Substantia nigra (tissue), 51 donors: ENCODE measurements at places on chromosomes 3 and 15.

DNA sequence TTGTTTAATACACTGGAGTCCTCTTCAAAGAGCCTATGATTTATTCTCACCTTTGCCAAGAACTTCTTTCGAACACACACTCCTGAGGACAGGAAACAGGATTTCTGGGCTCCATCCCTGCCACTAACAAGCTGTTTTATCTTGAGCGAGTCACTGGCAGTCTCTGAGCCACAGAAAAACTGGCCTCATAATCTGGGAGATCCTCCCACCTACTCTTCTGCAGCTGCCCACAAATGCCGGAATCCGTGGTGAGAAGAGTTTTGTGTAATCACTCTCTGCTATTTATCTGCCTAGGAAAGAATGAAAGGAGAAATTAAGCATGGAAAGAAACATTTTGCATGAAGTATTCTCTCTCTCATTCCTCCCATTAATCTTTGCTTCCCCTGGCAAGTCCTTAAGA is 172.0 kb upstream of the TRIM42 start:
- DNase-seq, result no peak

DNA sequence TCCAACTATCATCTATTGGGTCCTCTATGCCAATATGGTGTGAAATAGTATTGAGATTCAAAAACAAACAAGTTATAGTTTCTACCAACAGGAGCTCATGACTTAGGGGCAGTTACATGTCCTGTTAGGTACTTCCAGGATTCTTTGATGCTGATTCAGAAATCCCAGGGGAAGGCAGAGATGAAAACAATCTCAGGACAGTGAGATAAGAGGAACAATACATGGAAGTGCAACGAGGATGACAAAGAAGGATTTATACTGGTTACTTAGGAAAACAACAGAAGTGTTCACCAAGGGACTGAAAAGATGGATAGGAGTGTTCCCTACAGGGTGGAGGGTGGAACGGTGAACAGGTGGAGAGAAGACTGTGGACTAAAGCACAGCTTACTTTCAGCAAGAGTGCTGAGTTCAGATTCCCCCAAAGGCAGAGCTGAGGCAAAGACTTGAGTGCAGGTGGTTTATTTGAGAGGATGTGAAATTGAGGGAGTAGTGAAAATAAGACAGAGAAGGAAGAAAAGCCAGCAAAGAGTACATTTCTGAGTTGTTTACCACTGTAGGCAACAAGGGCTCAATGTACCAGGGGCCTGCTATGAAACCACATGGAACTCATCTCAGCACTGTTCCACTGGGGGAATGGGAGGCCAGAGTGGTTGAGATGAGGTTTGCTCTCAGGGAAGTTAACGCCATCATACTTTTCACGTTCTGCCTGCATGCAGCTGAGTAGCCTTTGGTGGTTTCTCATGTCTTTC is 68.1 kb downstream of the TRIM69 start:
- DNase-seq, result no peak

- no peak for DNase-seq
Observed at GRCh38 chr15:100881573-100882336, 2.1 kb downstream of the ALDH1A3 start.

GRCh38 chr3:139634111-139634635 is 43.6 kb downstream of the NMNAT3 start:
- DNase-seq, result no peak

- no peak for DNase-seq
Observed at GRCh38 chr15:64263567-64263966, 92.4 kb downstream of the CSNK1G1 start.

DNA sequence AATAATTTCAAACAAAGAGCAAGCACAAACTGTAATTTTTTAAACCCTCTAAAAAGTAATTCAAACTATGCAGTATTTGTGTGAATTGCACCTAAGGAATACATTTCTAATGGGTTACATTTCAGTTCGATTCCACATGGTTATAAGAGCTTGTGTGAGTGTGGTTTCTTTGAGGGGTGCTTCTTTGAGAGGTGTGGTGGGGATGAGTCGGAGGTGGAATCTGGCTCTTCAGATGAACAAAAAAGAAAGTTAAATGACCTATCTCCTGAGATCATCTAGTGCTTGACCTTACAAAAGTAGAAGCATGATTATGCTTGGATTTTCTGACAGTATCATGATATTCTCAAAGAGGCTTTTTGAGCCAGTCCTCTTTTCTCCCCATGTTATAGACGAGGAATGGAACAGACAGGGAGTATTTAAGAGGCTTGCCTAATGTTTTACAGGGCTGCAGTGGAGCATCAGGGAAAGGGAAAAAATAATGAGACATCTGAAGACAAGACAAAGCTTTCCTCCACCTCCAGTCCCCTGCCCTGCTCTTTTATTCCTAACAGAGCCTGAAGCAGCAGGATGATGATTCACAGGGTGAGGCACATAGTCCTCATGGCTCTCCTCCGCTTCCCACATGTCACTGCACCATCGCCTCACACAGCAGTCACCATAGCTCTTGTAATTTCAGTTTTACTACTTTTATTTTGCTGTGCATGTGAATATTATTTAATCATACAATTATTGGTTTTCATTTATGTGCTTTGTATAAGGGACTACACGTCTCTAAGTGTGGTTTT is 82.0 kb downstream of the LYSMD4 start:
- DNase-seq, result no peak

- DNase-seq, result no peak
Observed at GRCh38 chr3:34394978-34395748, 596.7 kb downstream of the PDCD6IP start.

GRCh38 chr15:62087671-62088352 is 21.0 kb downstream of the C2CD4A start:
- DNase-seq, result no peak

- no peak for DNase-seq
Observed at GRCh38 chr15:29480278-29480677, 210.7 kb upstream of the NSMCE3 start.

- DNase-seq, result no peak
Observed at GRCh38 chr3:131995891-131996290, 38.9 kb downstream of the CPNE4 start.

DNA sequence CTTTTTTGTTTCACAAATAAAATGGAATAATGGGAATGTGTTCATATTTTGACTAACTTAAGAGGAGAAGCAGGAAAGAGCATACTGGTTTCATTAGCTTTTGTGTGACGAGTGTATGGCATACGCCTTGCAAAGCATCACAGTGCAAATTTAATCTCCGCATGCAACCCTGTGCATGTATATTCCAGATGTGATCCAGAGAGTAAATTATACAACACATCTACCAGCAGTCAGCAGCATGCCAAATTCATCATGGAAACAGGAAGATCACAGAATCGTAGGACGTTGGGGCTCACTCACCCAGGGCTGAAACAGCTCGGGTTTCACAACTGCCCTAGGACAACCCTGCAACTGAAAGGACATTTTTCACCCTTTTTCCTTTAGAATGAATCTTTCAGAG is 53.4 kb downstream of the ADAMTS9 start:
- no peak for DNase-seq

- no peak for DNase-seq
Observed at GRCh38 chr3:194682189-194682693, 3.4 kb upstream of the FAM43A start.

GRCh38 chr15:67836955-67837354 is 2.9 kb downstream of the RNU6-1 start:
- DNase-seq, result no peak

DNA sequence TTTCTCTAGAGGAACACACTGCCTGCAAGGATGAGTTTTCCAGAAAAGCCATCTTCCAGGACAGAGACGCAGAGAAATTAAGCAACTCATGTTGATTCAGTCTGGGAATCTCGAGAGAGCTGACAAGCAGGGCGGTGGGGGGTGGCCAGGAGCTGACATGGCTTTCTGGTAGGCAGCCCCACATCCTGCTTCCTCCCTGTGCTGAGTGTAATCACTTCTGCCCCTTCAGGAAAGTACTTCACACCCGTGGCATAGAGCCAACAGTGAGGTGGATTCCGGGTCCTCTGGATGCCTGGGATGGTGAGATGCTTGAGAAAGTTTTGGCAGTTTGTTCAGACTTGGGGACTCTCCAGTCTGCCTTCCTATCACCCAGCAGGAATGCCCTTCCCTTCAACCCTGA is 221.1 kb downstream of the SLCO3A1 start:
- DNase-seq, result no peak

- no peak for DNase-seq
Observed at GRCh38 chr3:169060037-169060436, 603.5 kb downstream of the MECOM start.

DNA sequence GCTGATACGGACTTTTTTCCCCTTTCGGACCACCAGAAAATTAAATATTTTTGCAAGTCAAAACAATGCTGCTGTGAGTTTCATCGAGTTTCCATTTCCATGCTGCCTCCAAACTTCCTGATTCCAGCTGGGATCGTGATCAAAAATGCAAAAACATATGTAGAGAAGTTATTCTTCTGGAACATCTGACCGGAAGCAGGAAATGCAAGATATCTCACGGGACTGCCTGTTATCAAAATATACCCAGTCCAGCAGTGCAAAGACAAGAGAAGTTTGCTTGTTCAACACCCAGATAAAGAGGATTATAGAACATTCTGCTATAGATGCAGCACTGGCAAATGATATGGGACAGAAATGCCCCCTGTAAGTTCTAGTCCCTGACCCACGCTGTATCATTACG is 726.7 kb upstream of the NR2F2 start:
- DNase-seq, result no peak

GRCh38 chr3:56792193-56792592 is 9.6 kb downstream of the ARHGEF3 start:
- DNase-seq, result no peak

DNA sequence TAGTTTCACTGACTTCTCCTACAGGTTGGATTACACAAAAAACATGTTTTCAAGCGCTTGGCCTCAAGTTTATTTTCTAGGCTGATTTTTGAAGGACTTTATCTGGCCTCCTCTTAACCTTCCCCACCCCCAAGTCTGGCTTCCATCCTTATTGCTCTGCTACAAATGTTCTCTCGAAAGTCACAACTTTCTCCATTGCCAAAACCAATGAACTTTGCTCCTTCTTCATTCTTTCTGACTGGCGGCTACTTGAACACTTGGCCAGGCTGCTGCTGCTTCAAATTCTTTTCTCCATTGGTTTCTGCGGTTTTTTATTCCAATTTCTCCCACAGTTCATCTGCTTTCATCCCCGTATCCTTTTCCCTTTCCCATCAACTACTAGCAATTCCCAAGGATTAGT is 106.6 kb downstream of the TOP2B start:
- no peak for DNase-seq

GRCh38 chr3:174342941-174343501 is 516.1 kb upstream of the NAALADL2 start:
- no peak for DNase-seq

DNA sequence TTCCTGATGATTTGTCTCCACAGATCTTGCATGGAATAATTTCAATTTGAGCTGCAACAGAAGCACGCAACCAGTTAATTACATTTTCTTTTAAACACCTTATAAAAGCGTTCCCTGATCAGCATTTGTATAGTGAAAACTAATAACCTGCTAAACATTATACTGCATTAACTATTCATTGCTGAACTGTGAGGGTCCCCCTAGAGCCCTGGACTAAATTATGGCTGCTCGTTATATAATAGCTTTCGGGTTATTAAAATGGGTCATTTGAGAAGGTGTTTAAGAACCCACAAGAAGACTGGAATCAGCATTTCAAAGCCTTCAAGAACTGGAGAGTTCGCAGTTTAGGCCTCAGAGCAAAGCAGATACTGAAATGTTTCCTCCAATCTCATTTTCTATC is 52.9 kb upstream of the ICE2 start:
- DNase-seq, result no peak

DNA sequence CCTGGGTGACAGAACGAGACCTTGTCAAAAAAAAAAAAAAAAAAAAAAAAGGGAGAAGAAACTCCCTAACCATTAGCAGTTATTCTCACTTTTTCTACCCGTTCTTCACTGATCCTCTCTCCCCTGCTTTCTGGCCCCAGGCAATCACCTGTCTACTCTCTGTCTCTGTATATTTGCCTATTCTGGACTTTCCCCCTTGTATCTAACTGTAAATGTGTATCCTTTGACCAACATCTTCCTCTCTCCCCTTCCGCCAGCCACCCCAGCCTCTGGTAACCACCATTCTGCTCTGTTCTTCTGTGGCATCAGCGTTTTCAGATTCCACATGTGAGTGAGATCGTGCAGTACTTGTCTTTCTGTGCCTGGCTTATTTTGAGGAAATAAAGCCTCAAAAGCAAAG is 6.9 kb downstream of the CYFIP1 start:
- no peak for DNase-seq

- DNase-seq, result no peak
Observed at GRCh38 chr3:117130222-117130621, 420.6 kb downstream of the TUSC7 start.

- DNase-seq, result no peak
Observed at GRCh38 chr15:97182581-97182980, 777.9 kb upstream of the ARRDC4 start.

- DNase-seq, result no peak
Observed at GRCh38 chr3:73602170-73602569, 22.6 kb downstream of the PDZRN3 start.

- DNase-seq, result no peak
Observed at GRCh38 chr3:18019161-18019495, 276.7 kb upstream of the TBC1D5 start.

- DNase-seq, result no peak
Observed at GRCh38 chr3:148697306-148698189, at the start of gene AGTR1. TSS of gene AGTR1 (plus strand) at chr3:148697903. CDS start at chr3:148741036, 43,133 bp downstream.

GRCh38 chr15:31367021-31367729 is 40.5 kb downstream of the KLF13 start:
- no peak for DNase-seq

- no peak for DNase-seq
Observed at GRCh38 chr3:190764231-190765134, 98.0 kb downstream of the GMNC start.

DNA sequence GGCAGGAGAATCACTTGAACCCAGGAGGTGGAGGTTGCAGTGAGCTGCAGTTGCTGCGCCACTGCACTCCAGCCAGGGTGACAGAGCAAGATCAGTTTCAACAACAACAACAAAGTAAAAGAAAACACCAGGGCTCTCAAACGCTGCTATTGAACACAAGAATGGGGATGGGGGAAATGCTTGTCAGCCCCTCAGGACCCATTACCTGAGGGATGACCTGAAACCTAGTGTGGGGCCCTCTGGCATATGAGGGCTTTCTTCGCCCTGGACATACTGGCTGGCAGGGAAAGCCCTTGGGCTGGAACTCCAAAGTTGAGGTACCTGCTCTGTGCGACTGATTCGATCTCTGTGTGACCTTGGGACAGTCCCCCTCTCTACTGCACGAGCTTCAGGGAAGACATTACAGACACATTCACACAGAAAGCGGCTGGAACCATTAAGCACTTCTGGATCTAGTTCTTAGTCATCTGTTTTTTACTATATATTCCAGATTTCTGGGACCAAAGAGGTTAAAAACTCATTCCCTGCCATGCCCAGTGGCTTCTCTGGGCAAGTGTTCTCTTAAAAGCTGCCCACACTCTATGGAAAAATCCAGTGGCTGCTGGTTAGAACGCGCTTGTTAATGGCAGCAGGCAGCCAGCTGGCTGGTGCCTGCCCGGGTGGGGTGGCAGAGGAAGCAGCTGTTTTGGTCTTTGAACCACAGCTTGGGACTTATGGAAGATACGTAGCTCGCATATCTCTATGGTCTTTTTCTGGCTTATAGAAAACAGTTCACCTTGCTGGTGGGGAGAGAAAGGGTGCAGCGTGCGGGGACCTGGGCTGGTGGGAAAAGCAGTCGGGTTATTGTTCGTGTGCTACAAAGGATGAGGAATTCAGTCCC is 57.2 kb downstream of the ATP1B3 start:
- no peak for DNase-seq
